ENCODE measurements at places on chromosomes 1 and 21. TPM values are rescaled to one million over a fixed set of nuclear protein-coding genes. Genes with fewer than 3 reads are reported as not detected.

DNA sequence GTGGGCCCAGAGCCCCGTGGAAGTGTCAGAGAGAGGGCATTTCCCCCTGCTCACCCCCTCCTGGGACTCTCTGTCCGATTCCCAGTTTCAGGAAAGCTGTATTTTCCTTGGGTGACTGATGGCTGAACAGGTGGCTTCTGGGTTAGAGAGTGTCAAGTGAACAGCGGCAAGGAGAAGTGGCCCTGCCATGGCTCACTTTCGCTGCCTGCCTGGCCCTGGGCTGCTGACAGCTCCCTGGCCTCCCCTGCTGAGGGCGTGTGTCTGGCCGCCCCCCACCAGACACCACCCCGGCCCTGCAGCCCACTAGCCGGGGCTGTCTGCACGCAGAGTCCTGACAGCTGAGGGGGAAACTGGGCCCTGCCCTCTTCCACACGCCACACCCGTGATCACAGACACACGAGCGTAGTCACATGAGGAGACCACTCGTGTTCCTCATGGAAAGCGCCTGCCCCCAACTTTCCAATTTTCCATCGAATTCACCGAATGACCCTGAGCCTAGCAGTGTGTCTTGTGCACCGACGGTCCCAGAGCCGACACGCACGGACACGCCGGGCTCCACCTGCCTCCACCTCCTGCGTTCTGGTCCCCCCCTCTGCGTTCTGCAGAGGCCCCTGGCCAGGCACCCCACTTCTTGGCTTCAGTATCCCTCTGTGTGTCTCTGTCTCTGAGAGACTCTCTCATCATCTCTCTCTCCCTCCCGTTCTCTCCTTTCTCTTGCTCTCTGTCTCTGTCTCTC, 60.6 kb upstream of the CASZ1 start:
- H3K27ac ChIP-seq: no peak overlapping the region
- H3K4me1 ChIP-seq: no peaks in the 10 kb centered on the region
- no peaks in the 10 kb centered on the region for H3K36me3 ChIP-seq
- H3K4me3 ChIP-seq: no peak overlapping the region

- no peak for DNase-seq
- no peaks in the 10 kb centered on the region for H3K36me3 ChIP-seq
- no peaks in the 10 kb centered on the region for H3K27me3 ChIP-seq
- no peak overlapping the region for H3K27ac ChIP-seq
- H3K4me1 ChIP-seq: peaks cover 6% of the 10 kb centered on the region
- no peak overlapping the region for H3K4me3 ChIP-seq
These were observed 48.1 kb upstream of the FOXO6 start for GRCh38 chr1:41312991-41313645.

DNA sequence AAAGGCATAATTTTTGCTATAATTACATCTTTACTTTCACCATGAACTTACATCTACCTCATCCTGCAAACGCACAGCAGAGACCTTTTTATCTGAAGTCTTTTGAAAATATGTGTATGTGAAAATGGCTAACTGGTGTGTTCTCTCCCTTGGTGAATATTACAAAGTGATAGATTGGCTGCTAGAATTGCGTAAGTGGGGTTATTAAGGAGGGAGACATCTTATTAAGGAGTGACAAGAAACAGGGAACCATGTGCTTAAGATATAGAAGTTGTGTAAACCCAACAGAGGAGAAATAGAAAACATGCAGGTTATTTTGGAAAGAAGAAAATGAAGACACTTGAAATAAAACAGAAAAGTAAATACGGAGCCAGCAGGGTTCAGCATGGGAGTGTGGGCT, 7.8 kb downstream of the KCNJ15 start:
- no peaks in the 10 kb centered on the region for H3K27me3 ChIP-seq
- H3K36me3 ChIP-seq: no peaks in the 10 kb centered on the region
- no peak overlapping the region for H3K27ac ChIP-seq
- no peak overlapping the region for H3K4me3 ChIP-seq

- no peak for DNase-seq
- H3K4me3 ChIP-seq: no peak overlapping the region
- H3K27ac ChIP-seq: no peak overlapping the region
- no peaks in the 10 kb centered on the region for H3K27me3 ChIP-seq
- no peaks in the 10 kb centered on the region for H3K36me3 ChIP-seq
These were observed 185.7 kb downstream of the ST6GALNAC3 start for GRCh38 chr1:76260279-76260678.

DNA sequence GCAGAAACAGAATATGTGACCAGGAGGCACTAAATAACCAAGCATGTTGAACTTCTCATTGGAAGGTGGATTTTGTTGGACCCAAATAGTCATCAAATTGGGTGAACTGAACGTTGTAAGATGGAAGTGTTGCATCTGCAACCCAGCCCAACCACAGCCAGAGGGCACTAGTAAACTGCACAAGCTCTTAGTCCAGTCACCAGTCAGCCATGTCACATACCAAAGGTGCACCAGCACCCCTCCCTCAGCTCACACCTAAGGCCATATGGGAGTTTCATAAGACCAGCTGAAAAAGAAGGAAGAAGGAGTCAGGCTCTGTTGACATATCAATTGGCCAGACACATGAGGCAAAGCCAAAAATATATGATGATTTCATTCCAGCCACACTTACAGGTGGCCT, 481.7 kb upstream of the NR5A2 start:
- H3K4me1 ChIP-seq: no peaks in the 10 kb centered on the region
- no peak overlapping the region for H3K27ac ChIP-seq
- no peaks in the 10 kb centered on the region for H3K36me3 ChIP-seq
- peak; percentile 45 for DNase-seq
- no peaks in the 10 kb centered on the region for H3K27me3 ChIP-seq
- H3K4me3 ChIP-seq: no peak overlapping the region

Gene TOMM40L
- 23.1 TPM for total RNA-seq

Gene ORC1
- 14.0 TPM for total RNA-seq

Gene REG4
- total RNA-seq: 18.8 TPM

Gene SYT6
- 0.60 TPM for total RNA-seq

Gene OMA1
- total RNA-seq: 6.9 TPM
